ENCODE measurements at places on chromosomes 1 and 21.

- DNase-seq: no peak
These were observed 30.4 kb downstream of the APP start for GRCh38 chr21:26140164-26140579.

- no peak for DNase-seq
These were observed 58.0 kb downstream of the STUM start for GRCh38 chr1:226606311-226607267.

- DNase-seq: no peak
These were observed 74.1 kb downstream of the SERINC2 start for GRCh38 chr1:31487143-31487542.

GRCh38 chr1:60904099-60904851 lies 178.1 kb upstream of the NFIA start:
- peak; percentile 40 for DNase-seq

DNA sequence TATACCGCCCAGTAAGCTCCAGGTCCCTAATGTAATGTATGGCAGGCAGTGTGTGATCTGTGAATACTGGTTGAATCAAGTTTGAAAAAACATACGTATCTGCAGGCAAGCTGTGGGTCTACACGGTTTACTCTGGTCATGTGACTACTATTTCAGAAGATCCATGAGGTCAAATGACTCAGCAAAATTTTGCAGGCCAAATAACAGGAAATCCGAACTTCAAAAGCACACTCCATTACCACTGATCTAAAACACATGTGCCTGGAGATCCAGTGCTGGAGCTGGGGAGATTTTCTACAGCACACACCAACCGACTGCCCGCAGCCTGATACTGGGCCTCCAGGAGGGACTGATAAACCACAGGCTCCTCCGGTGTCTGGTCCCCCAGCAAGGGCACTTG lies 64.5 kb upstream of the SLC44A3 start:
- DNase-seq: no peak

DNA sequence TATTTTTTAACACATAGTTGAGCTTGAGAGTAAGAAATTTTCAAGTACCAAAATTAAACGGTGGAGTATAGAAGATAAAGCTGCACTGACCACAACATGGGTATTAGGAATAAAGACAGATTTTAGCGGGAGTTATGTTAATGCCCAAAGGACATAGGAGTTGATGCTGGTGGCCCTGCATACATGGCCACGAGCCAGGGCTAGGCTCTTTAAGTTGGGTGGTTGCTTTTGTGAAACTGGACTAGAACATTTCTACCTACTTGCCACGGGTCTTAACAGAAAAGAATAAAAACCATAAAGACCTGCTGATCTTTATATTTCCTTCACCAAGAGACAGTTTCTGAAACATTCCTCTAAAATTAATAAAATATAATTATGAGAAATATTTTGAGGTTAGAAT lies 14.9 kb downstream of the EDEM3 start:
- no peak for DNase-seq

GRCh38 chr21:36658926-36659325 lies 40.0 kb upstream of the SIM2 start:
- no peak for DNase-seq

GRCh38 chr1:85576642-85577418 lies 3.7 kb upstream of the CCN1 start:
- no peak for DNase-seq

GRCh38 chr1:42837709-42838108 lies 8.7 kb upstream of the ZNF691 start:
- peak; percentile 39 for DNase-seq

- DNase-seq: no peak
These were observed 92.9 kb downstream of the UBIAD1 start for GRCh38 chr1:11365744-11366387.

DNA sequence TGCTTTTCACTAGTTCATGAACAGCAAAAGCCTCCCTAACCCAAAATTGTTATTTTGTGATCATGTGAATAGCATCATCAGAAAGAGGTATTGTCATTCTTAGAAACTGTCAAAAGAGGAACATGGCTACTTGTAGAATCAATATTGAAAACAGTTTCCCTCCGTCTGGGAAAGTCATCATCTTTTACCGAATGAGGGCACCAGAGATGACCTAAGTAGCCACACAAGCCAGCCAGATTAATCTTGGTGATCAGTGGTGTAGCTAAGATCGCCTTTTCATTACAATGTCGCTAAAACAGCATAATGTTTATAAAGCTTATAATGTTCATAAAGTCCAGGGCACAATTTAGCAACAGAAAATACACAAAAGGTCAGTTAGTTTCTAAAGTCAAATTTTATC lies 136.1 kb downstream of the SIPA1L2 start:
- DNase-seq: peak; percentile 40

DNA sequence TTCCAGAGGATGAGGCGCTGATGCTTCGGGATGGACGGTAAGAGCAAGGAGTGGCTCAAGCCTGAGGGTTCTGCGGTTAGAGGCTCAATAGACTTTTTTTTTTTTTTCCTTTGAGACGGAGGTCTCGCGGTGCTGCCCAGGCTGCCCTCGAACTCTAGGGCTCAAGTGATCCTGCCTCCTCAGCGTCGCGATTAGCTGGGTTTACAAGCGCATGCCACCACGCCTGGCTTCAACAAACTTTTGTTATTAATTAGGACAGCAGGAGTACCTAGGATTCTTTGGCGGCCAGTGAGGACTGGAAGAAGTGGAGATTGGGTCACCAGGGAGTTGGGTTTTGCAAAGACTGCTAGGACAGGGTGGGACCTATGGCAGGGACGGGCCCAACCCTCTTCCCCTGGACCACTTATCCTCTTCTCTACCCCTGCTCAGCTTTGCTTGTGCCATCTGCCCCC lies 587 bp downstream of the SCNM1 start:
- no peak for DNase-seq

DNA sequence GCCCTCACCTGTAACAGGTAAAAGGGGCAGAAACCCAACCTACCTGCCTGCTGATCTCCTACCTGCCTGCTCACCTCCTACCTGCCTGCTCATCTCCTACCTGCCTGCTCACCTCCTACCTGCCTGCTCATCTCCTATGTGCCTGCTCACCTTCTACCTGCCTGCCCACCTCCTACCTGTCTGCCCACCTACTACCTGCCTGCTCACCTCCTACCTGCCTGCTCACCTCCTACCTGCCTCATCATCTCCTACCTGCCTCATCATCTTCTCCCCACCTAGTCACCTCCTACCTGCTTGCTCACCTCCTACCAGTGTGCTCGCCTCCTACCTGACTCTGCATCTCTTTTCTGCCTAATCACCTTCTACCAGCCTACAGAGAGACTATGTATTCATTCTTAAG lies 452.9 kb downstream of the MATN1 start:
- DNase-seq: no peak

DNA sequence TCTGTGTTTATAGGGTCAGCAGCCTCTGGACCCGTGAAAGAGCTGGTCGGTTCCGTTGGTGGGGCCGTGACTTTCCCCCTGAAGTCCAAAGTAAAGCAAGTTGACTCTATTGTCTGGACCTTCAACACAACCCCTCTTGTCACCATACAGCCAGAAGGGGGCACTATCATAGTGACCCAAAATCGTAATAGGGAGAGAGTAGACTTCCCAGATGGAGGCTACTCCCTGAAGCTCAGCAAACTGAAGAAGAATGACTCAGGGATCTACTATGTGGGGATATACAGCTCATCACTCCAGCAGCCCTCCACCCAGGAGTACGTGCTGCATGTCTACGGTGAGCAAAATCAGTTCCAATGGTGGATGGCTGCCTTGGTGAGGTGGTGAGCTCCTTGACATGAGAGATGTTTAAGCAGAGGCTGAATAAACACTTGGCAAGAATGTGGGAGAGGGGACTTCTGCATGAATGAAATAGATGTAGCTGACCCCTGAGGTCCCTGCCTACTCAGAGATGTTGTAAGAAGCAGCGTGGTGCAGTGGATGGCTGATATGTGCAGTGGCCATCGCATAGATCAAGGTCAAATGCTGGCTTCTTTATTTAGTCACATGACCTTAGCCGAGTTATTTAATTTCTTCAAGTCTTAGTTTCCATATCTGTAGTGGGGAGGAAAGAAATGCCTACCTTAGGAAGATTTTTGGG lies 9.3 kb downstream of the SLAMF7 start:
- no peak for DNase-seq

- DNase-seq: no peak
These were observed 347.7 kb upstream of the POU3F1 start for GRCh38 chr1:38394303-38394702.

GRCh38 chr1:27418326-27419185 lies 26.1 kb downstream of the GPR3 start:
- peak; percentile 92 for DNase-seq

DNA sequence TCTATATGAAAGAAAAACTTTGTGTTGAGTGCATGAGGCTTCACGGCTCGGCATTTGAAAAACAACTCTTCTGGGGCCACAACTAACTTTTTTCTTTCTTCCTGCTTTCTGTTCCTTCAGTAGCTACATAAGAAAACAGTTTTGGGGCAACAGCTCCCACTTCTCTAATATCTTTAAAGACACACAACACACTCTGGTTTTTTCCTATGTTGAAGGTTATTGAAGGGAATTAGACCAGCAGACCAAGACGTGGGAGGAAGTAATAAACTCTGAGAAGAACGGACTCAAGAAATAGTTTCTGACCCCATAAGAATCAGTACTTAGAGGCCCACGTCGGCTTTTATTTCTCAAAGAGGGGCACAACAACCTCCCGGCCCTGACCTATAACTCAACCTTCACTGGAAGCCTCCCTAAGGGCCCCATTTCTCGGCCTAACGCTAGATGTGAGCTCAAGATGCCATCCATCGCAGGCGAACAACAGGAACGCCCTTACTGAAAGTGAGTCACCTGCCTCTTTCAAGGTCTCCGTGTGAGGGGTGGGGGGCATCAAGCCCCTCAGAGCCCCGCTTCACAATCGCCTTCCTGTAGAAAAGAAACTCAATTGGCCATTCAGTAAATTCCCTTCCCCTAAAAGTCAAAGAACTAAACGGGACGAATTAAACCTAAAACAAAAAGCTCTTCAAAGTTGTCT lies 844 bp downstream of the ZMYM6 start:
- DNase-seq: peak; percentile 50

DNA sequence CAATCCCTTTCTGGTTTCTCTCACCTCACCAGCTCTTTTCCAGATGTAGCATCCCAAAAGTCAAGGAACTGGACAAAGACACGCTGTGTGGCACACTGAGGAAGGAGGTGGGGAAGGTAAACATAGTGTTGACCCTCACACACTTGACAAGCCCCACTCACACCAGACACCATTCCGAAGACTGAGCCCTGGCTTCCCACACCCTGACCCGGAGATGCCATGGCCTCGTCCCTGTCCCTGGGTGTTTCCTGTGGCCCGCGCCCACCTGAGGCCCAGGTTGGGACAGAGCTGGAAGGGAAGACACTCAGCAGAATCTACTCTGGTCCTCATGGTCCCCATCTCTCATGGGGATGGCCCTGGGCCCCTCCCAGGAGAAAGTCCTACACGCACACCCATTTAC lies 16.4 kb downstream of the VWA5B1 start:
- no peak for DNase-seq

DNA sequence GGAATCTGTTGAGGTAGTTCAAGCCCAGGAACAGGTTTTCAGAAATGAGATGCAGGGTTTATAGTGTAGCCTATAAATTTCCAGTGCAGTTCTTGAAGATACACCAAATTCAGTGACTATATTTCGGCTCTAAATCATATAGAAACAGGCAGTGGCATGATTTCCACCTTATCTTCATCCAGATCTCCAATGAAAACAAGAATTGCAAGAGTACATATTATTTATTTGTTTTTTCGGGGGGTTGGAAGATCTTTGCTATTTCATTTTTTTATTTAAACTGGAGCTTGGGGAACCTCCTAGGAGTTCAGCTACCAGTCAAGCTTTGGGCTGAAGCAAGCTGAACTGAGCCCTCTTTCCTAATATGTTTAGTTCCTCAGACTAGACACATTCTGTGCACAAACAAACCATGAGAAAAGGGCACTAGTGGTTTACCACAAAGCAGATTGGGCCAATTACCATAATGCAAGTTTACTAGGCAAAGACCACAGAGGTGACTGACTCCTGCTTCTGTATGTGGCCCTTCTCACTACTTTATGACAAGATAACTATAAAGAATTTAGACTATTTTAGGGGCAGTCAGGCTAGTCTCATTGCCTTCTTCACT lies 68.5 kb downstream of the RGS2 start:
- no peak for DNase-seq

DNA sequence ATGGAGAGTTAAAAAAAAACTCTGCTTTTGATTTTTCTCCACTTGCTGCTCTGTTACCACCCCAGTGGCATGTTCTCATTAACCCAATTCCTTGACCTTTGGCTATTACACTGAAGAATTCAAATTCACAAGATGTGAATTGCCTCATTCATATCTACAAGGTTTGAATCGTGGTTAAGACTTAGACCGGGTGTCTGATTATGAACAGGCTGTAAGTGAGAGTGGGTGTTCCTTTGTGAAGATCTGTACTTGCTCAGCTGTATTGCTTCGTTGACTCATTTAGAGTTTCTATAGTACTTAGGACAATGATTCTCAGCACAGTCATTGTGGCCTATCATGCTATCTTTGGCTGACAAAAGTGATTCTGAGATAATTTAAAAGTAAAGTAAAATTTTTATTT lies 36.4 kb downstream of the DNM3 start:
- DNase-seq: no peak

GRCh38 chr1:119731741-119732430 lies 20.2 kb downstream of the PHGDH start:
- no peak for DNase-seq

- no peak for DNase-seq
These were observed 3.5 kb downstream of the RO60 start for GRCh38 chr1:193062698-193063463.

DNA sequence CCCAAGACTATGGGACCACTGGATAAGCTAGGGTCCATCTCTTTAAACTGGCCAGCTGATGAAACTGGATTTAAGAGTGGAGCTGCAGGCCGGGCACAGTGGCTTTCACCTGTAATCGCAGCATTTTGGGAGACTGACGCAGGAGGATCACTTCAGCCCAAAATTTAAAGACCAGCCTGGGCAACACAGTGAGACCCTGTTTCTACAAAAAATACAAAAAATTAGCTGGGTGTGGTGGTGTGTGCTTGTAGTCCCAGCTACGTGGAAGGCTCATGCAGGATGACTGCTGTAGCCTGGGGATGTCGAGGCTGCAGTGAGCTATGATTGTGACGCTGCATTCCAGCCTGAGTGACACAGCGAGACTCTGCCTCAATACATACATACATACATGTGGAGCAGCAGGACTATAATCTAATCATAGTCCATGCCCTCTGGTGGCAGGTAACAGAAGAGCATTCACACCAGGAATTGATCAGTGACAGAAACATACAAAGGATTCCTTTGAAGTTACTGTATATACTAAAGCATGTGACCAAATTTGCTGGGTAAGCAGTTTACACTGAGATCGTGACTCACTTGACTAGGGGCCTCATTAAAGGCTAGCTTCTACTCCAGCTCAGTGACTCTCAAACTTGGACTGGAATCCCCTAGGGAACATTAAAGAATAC lies 101.5 kb upstream of the SLFNL1 start:
- DNase-seq: no peak

DNA sequence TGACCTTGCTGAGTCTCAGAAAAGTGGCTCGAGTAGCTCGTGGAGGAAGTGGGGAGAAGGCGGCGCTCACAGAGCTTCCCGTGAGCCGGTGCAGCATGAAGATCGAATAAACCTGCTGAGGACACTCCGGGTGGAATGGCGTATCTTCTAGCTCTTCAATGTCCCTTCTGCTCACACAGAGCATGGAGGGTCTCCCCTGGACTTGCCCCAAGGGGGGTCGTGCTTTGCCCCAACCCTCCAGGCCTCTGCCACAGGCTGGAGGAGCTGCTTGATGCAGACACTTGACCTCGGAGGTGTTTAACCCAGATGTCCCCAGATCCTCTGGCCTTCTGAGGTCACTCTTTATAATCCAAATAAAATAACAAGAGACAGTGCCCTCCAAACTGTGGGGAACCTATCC lies 2.2 kb upstream of the KRTAP10-12 start:
- no peak for DNase-seq

All from pons (tissue), 1 donor.